NCI-H1417 (cell line): ENCODE measurements at places on chromosomes 6 and 20.

GRCh38 chr20:23663180-23663579 is 25.4 kb upstream of the CST3 start:
- DNase-seq = no peak

- DNase-seq = no peak
Measured at GRCh38 chr6:67336014-67336413, 1299.1 kb upstream of the ADGRB3 start.

- no peak for DNase-seq
Measured at GRCh38 chr20:13571662-13572061, 67.1 kb downstream of the TASP1 start.

DNA sequence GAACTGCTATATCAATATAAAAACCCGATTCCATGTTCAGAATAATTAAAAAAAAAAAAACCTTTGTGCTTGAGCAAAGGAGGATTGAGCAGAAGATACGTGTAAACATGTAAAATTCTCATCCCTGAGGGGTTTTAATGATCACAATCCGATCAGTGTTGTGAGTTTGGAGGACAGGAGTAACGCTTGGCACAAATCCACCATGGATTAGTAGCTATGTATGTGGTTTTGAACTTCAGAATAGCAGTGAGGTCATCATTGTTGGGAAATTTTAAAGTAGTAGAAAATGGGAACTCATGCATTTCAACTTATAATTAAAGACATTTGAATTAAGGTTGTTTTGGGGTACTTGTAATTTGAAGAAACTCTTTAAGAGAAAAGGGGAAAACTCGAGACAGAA is 203.2 kb downstream of the RPS12 start:
- no peak for DNase-seq

DNA sequence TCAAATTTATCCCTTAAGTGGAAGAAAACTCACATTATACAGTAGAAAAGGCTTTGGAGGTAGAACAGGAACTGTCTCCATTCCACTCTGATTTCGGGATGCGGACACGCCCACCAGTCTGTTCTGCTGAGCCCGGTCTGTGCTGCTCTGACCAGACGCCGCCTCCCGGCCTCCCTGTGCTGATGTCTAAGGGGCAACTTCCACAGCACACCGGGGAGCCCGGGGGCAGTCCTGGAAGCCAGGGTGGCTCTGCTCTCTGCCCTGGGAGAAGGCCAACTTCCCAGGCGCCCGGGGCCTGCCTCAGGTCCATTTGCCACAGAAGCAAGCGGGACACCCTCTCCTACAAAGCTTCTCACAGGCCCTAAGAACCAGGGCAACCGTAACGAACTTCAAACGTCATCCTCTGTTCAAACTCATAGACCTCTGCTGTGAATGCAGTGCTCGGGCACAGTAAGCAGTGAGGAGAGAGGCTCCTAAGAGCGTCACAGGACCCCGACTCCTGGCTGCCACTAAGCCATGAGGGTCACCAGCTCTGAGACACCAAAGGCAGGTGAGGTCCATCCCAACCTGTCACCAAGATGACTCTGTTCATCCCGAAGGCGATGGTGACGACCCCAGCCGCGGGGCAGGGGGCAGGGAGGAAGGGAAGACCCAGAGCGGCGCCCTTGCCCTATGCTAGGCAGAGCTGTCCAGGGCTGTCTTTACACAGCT is 5.6 kb downstream of the TAF4 start:
- no peak for DNase-seq

- peak; percentile 8 for DNase-seq
Measured at GRCh38 chr6:142485256-142485655, 183.4 kb downstream of the ADGRG6 start.

DNA sequence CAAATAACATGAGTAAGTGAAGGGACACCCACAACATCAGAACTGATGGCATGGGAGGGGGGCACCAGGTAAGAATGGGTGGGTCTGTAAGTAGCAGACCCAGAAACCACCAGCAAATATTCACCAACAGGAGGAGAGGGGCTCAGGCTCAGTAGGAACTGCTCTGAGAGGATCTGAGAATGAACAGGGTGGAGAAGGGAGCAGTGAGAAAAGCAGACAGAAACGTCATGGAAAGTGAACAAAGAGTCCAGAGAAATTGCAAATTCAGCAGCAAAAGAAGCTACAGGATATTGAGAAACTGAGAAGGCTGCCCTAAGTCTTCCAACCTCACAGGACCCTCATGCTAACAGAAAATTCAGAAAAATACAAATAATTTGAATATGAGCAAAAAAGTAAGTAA is 121.3 kb downstream of the KIF16B start:
- no peak for DNase-seq

DNA sequence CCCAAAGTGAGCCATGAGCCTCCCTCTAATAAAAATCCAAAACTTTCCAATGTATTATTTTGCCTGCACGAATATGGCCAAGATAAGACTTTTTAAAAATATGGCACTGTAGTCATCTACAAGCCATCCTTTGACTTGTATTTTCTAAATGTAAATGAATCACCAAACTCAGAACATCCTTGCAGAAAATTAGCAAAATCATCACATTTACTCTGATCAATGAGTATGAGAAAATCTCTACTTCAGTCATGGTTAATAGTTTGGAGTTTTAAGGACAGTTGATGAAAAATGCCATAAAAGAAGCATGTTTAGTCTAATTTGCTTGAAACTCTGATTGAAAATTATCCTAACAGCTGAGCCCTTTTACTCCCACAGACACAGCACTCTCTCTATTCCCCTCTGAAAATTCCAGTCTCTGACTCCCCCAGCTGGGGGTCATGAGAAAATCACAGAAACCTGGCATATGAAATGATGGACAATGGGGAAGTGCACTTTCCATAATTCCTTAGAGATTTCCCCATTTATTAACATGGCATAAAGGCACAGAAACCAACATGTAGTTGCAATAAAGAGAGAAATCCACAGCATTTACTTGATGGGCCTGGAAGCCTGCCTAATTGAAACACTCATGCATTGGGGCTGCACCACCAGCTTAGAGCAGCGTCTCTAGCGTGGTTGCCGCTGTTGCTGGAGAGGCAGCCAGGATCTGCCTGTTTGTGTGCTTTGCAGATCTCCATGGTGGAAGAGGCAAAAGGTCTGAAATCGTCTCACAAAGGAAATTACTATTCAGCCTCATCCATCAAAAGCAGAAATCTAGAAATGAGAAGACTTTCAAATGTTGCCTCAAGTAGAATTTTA is 214.0 kb downstream of the WDR27 start:
- DNase-seq = no peak

- DNase-seq = no peak
Measured at GRCh38 chr20:25287631-25288290, 39.9 kb downstream of the PYGB start.

DNA sequence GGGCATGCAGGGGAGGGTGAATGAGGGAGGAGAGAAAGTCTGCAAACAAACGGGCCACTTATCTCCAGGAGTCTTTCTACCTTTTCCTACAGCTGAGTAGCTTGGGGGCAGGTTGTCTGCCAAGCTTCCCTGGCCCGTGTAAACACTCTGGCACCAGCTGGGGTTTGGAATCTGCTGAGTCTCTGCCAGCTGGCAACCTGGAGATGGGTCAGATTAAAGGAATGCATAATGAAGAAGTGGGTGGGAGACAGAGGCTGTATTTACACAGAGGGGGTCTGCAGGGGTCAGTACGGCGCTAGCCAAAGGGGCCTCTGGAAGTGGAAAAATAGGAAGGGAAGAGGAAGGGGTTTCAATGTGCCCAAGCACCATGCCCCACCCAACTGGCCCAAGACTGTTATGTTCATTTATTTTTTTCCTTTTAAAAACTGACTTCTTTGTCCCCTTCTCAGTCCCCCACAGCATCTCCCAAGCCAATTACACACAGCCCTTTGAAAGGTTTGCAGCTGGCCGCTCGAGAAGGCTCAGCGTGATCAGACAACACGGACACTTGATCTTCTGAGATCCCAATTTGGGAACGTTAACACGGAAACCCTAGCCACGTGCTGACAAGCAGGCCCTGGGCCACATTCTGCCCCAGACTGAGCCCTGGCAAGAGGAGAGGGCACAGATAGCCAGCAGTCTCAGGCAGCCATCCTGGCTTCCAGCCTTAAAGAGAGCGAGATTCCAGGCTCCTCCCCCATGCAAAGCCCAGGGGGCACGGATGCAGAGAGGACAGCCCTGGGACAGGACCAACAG is 25.2 kb downstream of the TRAM2 start:
- DNase-seq = peak; percentile 78

DNA sequence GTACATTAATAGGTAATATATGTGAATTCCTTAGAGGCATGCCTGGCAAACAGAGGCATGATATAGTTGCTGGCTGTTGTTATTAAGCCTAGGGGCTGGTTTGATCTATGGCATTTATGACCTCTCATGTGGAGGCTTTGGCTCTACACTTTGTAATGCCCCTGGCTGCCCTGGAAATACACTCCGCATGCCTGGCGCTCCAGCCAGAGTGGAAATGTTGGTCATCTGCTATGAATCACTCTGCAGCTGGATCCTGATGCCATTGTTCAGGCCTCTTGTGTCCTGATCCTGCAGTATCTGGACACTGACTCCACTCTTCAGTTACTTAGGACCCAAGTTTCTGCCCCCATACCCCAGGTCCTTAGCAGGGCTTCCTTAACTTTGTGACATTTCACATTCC is 200.5 kb upstream of the PCSK2 start:
- DNase-seq = no peak

GRCh38 chr20:23120936-23121750 is 35.0 kb upstream of the CD93 start:
- no peak for DNase-seq

DNA sequence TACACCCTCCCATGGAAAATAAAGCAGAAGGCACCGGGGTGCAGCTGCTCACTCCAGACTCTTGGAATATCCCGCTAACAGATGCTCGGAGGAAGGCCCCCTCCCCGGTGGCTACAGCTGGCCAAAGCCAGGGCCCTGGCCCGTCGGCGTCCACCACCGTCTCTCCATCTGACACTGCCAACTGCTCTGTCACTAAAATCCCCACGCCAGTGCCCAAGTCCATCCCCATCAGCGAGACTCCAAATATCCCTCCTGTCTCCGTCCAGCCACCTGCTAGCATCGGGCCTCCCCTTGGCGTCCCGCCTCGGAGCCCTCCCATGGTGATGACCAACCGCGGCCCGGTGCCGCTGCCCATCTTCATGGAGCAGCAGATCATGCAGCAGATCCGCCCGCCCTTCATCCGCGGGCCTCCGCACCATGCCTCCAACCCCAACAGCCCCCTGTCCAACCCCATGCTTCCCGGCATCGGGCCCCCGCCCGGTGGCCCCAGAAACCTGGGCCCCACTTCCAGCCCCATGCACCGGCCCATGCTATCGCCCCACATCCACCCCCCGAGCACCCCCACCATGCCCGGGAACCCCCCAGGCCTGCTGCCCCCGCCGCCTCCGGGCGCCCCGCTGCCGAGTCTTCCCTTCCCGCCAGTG is 143.9 kb downstream of the SOBP start:
- DNase-seq = no peak

- peak; percentile 69 for DNase-seq
Measured at GRCh38 chr20:39645131-39645530, 683.0 kb downstream of the DHX35 start.

GRCh38 chr20:10502098-10502526 is 67.0 kb downstream of the SLX4IP start:
- no peak for DNase-seq

DNA sequence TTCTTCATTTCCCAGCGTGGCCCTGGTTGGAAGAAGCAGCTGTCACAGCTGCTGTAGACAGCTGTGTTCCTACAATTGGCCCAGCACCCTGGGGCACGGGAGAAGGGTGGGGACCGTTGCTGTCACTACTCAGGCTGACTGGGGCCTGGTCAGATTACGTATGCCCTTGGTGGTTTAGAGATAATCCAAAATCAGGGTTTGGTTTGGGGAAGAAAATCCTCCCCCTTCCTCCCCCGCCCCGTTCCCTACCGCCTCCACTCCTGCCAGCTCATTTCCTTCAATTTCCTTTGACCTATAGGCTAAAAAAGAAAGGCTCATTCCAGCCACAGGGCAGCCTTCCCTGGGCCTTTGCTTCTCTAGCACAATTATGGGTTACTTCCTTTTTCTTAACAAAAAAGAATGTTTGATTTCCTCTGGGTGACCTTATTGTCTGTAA is 292.7 kb downstream of the ESR1 start:
- no peak for DNase-seq

- DNase-seq = no peak
Measured at GRCh38 chr6:136334853-136335252, 45.2 kb upstream of the BCLAF1 start.

GRCh38 chr20:34703424-34704176 is 544 bp upstream of the TP53INP2 start:
- peak; percentile 85 for DNase-seq

DNA sequence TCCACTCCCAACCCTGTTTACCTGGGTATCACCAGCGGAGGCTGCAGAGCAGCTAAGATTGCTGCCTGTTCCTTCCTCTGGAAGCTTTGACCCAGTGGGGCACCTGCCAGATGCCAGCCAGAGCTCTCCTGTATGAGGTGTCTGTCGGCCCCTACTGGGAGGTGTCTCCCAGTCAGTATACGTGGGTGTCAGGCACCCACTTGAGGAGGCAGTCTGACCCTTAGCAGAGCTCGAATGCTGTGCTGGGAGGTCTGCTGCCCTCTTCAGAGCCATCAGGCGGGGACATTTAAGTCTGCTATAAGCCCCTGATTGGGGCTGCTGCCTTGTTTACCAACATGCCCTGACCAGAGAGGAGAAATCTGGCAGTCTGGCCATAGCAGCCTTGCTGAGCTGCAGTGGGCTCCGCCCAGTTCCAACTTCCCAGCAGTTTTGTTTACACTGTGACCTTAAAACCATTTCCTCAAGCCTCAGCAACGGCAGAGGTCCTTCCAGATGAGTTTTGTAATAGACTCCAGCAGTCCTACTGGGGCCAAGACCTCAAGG is 2.8 kb downstream of the RAET1E start:
- no peak for DNase-seq

DNA sequence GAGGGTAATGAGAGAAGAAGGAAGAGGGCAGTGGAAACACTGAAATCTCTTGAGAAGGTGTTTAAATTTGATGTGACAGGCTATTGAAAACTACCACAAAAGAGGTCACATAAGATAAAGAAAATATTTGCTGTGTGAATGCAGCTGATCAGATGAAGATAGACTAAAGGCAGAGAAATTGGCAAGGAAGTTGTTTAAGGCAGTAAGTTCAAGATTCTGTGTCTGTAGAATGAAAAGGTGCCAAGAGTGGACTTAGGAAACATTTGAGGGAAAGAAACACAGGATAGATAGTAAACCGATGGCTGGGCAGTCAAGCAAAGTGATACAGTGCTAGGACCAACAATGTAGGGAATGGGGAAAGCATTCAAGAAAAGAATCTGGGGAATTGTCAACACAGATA is 332.3 kb upstream of the MARCKS start:
- DNase-seq = no peak

DNA sequence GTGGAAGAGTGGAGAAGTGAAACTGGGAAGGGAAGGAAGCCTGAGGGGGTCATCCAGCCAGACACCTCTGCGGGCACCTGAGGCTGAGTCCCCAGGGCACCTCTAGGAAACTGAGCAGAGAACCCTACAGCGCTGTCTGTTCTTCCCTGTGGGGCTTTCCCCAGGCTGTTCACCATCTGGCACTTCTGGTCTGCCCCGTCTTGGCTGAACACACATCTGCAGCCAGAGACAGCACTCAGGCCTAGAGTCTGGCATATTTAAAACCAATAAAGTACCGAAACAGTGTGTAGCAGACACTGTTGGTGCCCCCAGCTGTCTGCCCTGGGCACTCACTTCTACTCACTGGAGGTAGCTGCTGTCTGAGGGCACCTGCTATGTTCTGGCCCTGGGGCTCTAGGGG is 9.4 kb upstream of the ARFGEF2 start:
- no peak for DNase-seq
